ENCODE measurements at places on chromosomes 12 and 14. TPM values are rescaled to one million over a fixed set of nuclear protein-coding genes. Genes with fewer than 3 reads are reported as not detected.
A peak's percentile ranks its signal among the peaks of the same experiment; 100 is the strongest.

- no peak for DNase-seq
These were observed 1472.5 kb upstream of the SEL1L start for GRCh38 chr14:83006121-83006670.

GPR132 gene
- total RNA-seq: 1.0 TPM

DNA sequence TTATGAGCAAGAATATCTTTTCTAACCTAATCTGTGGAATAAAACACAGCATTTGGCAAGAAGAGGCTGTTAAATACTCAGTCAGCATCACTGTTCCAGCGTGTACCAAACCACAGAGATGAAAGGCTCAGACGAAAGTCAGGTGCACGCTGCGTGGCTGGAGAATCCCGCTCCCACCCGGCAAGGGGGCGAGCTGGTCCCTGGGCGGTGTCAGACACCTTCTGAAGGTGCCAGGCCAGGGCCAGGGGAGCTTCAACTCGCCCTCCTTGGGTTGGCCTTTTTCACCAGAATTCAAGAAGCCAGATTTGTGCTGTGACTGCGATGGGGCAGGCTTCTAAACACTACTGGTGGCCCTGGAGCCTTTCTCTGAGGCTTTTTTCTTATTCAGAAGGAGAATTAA, 73.1 kb downstream of the WDR20 start:
- no peak for DNase-seq

DNA sequence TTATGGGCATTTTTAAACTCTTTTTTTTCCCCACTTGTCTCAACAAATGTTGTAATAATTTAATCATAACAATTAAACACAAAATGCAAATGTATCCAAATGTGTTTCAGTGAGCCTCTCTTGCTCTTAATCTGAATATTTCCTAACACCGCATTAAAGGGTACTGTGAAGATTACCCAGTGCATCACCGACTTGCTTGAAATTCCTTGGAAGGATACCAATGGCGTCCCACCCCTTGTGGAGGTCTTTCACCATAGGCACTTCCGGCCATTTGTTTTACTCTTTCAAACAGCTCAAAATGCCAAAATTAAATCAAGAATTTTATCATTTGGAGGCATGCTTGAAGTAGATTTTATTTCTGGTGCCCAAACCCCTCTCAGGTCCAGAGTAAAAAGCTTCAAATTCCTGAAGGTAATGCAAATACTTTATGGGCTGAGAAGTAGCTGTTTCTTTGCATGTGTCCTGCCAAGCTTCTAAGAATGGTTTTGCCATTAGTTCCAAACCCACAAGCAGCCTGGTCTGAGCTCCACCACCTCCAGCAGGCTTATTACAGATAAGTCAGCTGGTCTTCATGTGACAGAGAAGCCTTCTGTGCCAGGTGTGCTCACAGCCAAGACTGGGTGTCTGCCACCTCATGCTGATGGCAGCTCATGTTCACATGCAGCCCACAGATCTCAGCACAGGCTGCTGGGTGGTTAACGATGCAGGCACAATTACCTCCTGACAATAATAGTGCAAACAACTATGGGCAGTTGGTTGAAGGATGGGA, 16.4 kb upstream of the NUDT4 start:
- peak; percentile 70 for DNase-seq

KCTD10 gene
- 21.5 TPM for total RNA-seq

DNA sequence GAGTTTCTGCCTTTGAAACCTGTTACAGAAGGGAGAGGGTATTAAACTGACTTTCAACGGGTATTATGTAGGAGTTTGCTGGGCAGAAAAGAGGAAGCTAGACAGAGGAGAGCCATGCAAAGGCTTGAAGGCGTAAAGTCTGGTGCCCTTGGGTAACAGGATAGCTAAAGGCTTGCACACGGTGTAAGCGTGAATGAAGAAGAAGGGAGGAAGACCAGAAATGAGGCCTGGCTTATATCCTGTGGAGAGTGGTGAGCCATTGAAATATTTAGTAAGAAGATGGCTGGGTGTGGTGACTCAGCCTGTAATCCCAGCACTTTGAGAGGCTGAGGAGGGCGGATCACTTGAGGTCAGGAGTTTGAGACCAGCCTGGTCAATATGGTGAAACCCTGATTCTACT, 22.6 kb downstream of the SUDS3 start:
- DNase-seq: no peak

DNA sequence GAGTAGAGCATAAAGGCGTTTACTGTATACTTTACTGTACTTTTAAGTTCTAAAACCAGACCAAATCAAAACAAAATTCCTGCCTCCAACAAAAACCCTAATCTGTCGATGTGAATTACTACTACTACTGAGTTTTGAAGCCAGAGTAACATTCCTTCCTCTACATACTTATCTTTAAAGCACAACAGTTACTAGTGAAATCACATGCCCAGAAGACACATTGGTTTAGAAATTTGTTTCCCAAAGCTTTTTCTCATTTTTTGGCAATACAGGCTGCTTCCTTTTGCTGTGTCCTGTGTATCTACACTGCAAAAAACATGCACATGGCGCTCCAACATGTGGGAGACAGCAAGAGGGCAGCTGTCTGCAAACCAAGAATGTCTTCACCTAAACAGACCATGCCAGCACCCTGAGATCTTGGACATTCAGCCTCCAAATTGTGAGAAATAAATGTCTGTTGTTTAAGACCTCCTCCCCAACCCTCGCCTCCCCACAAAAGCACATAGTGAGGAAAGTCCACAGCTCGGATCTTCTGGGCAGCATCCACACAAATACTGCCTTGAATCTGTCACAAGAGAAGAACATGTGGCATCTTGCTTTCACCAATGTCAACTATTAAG, 21.1 kb downstream of the SETD3 start:
- no peak for DNase-seq

NFATC4 gene
- total RNA-seq: 20.6 TPM

OLR1 gene
- 0.55 TPM for total RNA-seq

L2HGDH gene
- total RNA-seq: 11.3 TPM

TMPRSS12 gene
- total RNA-seq: not detected

WNT1 gene
- total RNA-seq: not detected

FAM186B gene
- 0.33 TPM for total RNA-seq

GRCh38 chr14:22314183-22314820, 274.7 kb downstream of the DAD1 start:
- no peak for DNase-seq

- DNase-seq: no peak
These were observed 35.8 kb upstream of the PRKAB1 start for GRCh38 chr12:119631930-119632678.

DNA sequence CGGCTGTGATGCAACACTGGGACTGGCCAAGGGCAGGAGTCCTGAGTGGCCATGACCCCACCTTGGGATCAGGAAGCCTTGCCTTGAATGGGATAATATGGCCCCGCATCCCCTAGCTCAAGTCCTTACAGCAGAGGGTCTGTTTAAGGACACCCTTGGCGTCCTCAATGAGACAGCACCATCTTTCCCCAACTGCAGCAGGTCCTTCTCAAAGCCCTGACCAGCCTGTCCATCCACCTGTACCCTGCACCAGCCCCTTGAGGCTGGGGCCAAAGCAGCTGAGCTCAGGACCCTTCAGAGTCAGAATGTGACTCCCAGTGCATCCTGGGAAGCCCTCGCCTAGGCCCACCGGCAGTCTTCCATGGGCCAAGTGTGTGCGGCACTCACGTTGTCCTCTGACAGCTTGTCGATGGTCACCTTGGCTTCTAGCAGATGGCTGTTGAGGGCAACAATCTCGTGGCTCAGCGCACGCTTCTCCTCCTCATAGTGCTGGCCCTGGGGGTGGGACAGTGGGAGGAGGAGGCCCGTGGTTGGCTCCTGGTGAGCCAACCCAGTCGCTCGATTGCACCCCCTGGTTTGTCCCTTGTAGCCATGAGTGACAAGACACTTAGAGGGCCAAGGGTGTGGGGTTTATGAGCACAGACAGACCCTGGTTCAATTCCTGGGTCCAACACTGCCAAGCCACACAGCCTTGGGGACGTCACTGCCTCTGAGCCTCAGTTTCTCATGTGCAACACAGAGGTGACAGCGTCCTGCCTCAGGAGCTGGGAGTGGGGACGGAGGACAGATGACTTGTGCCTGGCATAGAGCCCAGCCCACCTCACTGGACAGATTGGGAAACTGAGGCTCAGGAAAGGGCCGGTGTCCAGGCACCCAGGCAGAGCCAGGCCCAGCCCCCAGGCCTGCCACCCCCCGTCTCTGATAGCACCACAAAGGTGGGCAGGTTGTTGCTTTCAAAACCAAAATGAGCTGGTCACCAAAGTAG, 43.5 kb downstream of the BEGAIN start:
- no peak for DNase-seq

RDH16 gene
- total RNA-seq: 0.19 TPM

MDP1 gene
- total RNA-seq: 16.6 TPM

GRCh38 chr14:22232933-22233332, 356.1 kb downstream of the DAD1 start:
- DNase-seq: no peak

KRT75 gene
- not detected for total RNA-seq

DNA sequence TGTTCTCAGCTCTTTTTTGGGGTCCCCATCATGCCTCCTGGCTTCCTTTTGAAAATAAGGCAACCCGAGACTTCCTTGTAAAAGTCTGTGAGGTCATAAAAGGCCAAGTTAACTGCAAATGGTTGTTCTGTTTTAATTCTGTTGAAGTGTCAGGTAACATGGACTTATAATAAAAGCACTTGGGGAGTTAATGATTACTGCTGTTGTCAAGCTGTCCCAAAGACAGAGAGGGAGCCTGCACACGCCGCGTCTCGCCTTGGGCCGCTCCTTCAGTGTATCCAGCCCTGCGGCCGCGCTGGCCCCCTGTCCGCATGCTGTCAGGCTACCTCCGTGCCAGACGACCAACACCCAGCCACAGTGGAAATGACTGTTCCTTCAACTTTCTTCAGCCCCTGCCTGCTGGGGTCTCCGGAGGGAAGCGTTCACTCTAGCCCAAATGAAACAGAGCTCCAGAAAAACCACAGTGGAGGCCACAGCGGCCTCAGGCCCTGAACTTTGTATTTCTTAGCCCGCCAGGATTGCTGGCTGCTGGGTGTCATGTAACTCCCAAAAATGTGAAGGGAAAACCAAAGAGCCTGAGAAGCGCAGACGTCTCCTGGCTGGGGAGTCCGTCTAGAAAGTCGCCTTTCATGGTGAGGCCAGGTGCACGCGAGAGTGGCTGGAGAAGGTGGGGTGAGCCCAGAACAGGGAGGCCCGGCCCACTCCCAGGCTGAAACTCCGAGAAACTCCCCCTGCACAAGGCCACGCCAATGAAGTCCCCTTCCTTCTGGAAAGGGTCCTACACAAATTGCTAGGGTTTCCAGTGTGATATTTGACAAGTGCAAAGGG, 189.1 kb downstream of the ZFP36L1 start:
- DNase-seq: no peak

DNA sequence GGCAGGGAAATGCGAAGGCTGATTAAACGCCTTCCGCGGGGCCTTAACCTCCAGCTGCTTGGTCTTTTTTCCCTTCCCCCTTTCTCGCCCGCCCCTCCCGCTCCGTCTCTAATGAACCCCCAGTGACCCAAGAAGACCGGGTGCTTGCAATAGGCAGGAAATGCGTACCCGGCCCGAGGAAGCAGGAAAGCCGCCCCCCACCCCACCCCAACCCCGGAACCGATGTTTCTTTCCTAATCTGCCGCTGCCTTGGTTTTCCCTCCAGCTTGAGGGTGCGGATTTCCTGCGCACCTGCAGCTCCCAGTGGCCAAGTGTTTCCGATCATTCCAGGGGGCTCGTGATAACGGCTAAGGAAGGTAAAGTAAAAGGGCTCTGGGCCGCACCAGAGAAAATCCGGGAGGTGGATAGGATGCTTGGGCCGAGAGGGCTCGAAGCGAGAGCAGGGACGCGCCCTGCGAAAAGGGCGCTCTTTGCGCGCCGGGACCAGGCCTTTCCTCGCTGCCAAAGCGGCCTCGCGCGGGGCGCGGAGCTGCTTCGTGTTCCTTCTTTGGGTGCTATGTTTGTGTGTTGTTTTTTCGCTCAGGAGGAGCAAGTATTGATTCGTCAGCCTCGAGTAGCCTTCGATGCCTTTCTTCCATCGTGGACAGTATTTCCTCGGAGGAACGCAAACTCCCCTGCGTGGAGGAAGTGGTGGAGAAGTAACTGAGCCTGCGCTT, 983 bp downstream of the MYF6 start:
- no peak for DNase-seq

GRCh38 chr12:98970950-98971349, 325.9 kb downstream of the APAF1 start:
- no peak for DNase-seq

DNA sequence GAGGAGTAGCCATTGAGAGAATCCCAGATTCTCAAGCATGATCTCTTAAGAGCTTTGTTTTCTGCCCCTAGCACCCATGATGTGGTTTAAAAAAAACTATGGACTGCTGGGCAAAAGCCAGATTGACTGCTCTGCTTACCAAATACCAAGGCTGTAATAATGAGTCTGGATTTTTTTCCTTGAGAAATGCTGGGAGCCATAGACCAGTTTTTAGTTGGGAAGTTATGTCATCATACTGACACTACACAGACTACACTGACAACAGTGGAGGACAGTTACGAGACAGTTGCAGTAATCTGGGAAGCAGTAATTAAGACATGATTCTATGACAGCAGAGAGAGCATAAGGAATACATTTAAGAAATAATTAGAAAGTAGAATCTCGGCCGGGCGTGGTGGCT, 35.8 kb downstream of the SPATA7 start:
- DNase-seq: no peak

FGF23 gene
- not detected for total RNA-seq

DNA sequence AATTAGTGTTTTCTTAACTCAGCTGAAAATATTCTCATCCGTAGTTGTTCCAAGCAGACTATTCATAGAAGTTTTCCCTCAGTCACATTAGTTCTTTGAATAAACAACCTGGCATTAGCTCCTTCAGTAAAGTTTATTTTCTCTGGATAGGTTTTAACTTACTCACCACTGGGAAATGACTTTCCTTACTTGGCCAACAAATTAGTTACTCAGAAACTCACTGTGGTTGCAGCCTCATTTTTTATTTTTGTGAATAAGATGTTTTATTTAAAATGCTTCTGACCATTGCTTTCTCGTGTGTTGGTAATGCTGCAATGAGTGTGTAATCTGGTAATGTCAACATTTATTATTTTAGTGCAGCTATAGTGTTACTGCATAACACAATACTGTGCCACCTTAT, 74.9 kb downstream of the NOVA1 start:
- DNase-seq: no peak

- DNase-seq: no peak
These were observed 106.1 kb downstream of the PAX9 start for GRCh38 chr14:36767603-36768281.

GRCh38 chr12:98845957-98846356, 200.9 kb downstream of the APAF1 start:
- no peak for DNase-seq

OR4N5 gene
- not detected for total RNA-seq

LRP1-AS gene
- total RNA-seq: not detected

- peak; percentile 35 for DNase-seq
These were observed 132.6 kb upstream of the MAP1LC3B2 start for GRCh38 chr12:116426391-116427136.

DNA sequence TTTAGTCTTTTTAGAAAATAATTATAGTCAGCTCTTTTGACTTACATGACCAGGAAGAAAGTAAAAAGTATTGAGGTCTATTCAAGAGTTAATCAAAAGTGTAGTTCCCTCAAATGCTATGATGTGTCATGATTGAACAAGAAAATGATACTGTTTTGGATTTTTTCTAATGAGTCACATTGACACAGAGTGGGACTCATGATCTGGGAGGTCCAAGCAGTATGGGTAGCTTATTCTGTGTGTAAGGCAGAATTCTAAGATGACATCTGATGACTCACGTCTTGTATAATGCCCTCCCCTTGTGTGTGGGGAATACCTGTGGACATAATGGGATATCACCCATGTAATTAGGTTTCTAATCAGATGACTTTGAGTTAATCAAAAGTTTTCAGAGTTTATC, 178.1 kb upstream of the DDHD1 start:
- DNase-seq: no peak

- no peak for DNase-seq
These were observed 539.8 kb downstream of the NRXN3 start for GRCh38 chr14:78709795-78710557.
